ENCODE measurements at places on chromosomes 3 and 15.

GRCh38 chr3:65004795-65005295, 317.0 kb upstream of the ADAMTS9 start:
- no peak for DNase-seq

DNA sequence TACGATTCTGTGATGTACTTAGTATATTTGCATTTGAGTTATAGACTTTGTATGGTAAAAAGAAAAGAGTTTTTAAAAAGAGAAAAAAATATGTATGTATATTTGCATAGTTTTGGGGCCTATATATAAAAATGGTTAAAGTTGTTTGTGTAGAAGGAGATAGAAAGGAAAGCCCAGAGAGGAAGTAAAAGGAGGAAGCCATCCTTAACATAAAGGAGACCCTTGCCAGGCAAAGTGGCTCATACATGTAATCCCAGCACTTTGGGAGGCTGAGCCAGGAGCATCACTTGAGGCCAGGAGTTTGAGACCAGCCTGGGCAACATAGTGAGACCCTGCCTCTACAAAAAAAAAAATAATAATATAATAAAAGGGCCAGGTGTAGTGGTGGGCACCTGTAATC, 8.4 kb downstream of the SNAP23 start:
- DNase-seq: no peak

DNA sequence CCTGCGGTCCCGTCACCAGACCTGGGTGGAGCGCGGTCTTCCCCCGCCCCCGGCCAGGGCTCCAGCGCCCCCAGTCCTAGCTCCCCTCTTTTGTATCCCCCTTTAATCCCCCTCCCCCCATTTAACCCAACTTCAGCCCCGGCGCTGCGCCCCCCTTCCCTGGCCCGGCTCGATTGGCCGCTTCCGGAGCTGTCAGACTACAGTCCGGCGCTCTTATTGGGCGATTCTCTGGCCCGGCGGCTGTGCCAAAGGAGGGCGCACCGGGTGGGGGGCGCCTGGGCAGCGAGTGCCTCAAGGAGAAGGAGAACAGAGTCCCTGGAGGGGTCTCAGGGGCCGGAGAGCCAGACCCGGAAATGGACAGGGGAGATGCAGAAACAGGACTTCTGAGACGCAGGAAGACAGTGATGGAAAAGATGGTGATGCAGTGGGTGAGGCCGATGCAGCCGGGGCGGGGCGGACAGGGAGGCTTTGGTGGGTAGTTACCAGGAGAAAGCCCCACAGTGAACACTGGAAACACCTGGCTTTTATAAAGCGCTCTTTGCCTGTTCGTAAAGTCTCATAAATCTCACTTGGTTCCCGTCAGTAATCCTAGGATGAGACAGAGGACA, 1.2 kb upstream of the ADCY5 start:
- DNase-seq: peak; percentile 77

DNA sequence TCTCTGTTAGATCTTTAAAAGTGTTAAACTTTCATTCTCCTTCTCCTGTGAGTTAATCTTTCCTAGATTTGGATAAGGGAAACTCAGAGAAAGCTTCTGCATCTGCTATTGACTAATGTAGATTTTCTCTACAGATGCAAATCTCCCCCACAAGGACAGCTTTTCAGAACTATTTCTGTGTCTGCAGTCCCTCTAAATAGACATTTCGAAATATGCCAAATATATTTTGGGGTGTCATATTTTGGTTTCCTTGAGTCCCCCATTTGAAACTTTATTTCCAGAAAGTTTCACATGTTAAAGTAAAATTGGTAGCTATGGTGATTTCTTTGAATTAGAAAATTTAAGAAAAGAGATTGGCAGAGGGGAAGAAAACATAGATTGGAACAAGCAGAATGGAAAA, 852.3 kb upstream of the ALCAM start:
- DNase-seq: no peak

- no peak for DNase-seq
Measured at GRCh38 chr3:144923046-144923775, 951.6 kb downstream of the DIPK2A start.

GRCh38 chr3:52195823-52196331, 2.1 kb upstream of the ALAS1 start:
- no peak for DNase-seq

DNA sequence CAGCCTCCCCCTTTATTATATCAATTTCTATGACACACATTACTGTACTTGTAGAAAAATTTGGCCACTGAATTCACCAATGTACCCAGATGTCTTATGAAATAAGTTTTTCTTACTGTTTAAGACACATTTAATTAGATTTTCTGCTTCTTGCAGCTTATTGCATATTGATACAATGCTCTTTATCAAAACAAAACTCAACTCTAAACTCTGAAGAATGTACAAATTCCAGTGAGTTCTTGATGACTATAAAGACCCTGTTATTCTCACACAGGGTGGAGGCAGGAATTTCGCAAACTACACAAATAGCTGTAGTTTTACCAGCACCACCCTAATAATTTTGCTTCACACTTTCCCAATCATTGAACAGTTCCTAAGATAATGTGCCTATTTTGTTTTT, 22.0 kb downstream of the CMTM6 start:
- no peak for DNase-seq

DNA sequence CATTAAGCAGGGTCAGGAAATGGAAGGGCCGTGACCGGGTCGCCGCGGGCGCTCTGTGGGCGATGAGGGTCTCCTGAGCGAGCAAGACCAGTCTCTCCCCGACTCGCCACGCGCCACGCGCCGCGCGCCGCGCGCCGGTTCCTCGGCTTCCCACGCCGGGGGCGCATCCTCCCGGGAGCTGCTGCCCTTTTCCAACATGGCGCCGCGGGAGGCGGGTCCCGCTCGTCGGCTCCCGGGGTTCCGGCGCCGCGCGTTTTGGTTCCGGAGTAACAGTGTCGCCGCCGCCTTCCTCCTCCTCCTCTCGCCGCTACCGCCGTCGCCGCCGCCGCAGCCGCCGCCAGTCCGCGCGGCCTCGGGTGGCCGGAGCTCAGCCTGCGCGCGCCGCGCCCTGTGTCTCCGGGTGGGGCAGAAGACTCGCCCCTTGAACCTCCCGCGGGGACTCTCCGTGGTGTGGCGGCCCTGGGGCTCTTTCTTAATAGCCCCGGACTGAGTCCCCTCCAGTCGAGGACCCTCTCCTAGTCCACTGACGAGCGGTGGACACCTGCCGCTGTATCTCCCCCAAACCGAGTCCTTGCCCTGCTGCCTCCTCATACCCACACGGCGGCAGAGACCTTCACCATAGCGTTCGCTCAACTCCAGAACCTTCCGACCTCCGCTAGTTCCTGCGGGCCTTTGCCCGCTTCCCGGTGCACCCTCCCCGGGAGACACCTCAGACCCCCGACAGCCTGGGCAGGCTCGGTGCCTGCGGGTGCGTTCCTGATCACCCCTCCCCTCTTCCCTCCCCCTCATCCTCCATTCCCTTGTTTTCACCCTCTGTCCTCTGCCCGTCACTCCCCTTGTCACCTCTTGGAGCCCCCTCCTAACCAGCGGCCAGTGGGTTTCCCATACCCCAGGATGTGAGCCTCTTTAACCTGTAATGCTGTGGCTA, at the start of gene MAP2K5:
Gene MAP2K5 (plus strand): TSS at position 284 of the 928 bp plus-strand sequence. CDS start 633 bp downstream, at position 917.
- DNase-seq: peak; percentile 81

- no peak for DNase-seq
Measured at GRCh38 chr3:80238152-80238551, 470.4 kb upstream of the ROBO1 start.

GRCh38 chr3:14284694-14285547, 106.3 kb downstream of the LSM3 start:
- DNase-seq: no peak

DNA sequence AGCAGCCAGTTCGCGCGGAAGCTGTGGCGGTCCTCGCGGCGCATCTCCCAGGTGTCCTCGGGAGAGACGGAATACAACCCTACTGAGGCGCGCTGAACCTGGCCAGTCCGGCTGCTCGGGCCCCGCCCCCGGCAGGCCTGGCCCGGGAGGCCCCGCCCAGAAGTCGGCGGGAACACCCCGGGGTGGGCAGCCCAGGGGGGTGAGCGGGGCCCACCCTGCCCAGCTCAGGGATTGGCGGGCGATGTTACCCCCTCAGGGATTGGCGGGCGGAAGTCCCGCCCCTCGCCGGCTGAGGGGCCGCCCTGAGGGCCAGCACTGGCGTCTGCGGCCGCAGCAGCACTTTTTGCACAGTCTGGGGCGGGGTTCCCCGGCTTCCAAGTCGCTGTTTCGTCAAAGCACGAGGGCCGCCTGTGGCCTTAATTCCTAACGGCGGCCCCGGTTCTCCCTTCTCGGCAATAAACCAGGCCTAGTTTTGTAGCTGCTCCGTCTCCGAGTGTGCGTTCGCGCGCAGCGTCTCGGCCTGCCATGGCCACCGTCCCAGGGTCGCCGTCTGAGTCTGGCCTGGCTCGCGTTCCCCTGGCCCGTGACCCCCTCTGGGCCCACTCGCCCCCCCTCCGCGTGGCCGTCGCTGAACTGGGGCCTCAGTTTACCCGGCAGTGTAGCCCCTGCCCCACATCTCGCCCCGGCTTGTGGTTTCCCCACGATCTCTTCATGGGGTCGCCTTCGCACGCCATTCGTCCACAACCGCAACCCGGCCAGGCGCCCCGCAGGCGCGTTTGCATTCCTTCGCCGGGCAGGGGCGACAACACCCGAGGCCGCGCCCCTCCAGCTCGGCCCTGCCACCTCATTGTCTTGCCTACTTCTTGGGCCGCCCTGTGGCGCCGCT, 30.0 kb downstream of the NBEAL2 start:
- peak; percentile 74 for DNase-seq

DNA sequence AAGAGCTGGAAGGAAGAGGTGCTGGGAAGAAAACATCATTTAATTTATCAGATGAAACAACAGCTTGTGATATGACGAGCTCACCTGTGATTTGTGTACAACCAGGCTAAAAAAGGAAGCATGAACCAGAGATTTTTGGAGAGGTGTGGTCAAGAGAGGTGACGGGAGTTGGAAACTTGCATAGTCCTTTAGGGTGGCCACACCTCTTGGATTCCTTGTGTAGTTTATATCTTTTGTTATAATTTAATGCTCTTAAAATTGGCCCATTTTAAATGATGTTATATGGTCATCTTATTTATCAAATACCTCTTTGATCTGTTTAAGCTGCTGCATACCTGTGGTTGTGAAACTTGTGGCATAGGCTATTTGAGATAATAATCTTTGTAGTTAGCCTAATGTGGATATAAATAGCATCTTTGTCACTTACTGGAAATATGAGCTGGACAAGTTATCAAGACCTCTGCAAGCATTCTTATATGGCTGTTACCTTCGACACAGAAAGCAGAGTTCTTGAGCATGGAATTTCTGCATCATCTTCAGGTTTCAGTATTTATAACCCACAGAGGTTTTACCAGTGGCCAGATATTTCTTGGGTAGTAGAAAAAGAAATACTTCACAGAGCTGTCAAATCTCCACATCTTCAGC, 49.1 kb downstream of the IL1RAP start:
- DNase-seq: no peak

DNA sequence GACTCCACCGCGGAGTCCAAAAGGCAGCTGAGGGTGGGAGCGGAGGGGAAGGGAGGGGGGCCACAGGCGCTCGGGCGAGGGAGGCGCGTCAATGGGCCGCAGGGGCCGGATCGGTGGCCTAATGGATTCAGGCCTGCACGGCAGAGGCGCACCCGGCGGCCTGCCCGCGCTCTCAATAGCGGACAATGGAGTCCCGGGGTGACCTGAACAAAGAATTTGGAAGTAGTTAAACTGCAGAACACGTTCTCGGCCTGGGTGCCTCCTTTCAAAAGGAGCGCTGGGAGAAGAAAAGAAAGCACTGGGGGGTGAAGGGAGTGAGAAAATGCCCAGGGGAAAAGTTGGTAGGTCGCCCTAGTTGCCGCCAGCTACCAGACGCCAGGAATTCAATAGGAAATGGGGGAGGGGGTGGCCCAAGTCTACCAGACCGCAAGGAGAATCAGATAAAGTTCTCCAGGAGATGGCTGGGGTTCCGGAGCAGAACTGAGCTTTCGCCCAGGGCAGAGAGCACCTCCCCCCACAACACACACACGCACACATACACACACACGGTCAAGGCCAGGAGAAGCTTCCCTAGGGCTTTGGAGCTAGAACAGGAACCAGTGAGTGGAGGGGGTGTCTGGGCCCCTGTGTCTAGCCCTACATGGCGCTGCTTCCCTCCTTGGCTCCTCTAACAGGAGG, 25.8 kb upstream of the POLG start:
- DNase-seq: no peak

DNA sequence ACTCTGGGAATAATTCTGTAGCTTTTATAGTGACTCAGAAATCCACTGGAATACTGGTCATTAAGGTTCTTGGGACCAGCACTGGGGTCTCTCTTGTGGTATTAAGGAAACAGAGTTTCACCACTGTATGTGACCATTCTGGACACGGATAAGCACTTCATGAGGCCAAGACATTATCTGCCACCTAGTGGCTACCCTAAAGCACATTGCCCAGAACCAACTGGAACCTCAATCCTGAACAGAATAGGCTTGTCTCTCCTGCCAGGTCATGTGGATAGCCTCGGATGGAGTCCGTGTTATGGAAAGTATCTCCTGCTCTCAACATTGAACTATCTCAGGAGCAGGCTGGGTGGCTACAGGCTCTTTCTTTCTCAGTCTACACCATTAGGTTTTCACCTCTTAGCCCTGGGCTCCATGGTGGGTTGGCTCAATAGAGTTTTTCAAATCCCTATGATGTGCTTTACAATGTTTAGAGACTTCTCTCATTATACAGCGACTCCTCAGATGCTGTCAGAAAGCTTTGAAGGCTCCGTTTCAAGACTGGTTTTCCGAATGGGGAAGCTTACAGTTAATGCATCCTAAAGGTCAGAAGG, 167.6 kb upstream of the ST8SIA2 start:
- no peak for DNase-seq

GRCh38 chr3:66792086-66792485, 206.0 kb upstream of the KBTBD8 start:
- no peak for DNase-seq

Data from C1 segment of cervical spinal cord (tissue), 14 donors.